HuH-7.5 (cell line): ENCODE measurements at places on chromosomes 5 and 9.
A peak's percentile ranks its signal among the peaks of the same experiment; 100 is the strongest.

GRCh38 chr5:63401436-63402046 lies 560.7 kb downstream of the HTR1A start:
- DNase-seq = peak; percentile 6

DNA sequence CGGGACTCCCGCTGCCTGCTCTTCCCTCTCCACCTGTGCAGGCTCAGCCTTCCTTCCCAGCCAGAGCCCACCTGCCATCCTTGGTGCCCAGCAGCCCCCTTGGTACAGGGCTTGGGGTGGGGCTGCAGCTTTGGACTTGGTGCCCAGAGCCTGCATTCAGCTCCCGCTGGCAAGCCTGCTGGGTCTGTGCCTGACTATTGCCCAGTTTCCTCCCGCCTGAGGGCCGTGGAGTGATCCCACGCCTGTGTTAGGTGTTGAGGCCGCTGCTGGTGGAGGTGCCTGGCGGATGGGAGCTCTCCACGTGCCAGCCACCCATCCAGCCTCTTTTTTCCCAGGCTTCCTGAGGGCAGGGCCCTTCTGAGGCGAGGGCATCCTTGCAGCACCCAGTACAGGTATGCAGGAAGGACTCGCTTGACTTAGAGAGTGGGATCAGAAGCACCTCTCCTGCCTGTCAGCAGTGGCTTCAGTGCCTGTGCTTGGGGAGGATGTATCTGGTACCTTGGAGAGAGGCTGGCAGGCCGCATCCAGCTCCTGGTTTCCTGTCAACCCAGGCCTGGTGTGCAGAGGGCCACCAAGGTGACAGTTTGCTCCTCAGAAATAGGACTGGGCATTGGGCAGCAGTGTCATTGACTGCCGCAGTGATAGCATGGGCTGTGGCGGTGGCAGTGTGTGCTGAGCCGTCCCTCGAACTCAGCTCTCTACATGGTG lies 7.8 kb downstream of the RXRA start:
- no peak for DNase-seq

- no peak for DNase-seq
These were observed 6.0 kb downstream of the CAMK4 start for GRCh38 chr5:111229871-111230810.

GRCh38 chr9:136149853-136150252 lies 31.2 kb upstream of the TMEM250 start:
- DNase-seq = no peak

DNA sequence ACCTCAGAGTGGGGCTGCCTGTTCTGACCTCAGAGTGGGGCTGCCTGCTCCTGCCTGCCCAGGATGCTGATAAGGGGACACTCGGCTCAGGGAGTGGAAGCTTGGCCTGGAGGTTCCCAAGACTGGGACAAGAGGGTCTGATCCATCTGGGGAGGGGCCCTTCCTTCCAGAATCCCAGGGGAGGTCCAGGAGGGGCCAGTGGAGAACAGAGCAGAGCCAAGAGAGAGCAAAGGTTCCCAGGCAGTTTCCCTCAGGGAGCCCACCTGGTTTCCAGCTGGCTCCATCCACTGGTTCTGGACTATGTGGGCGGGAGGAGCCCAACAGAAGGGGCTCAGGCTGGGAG lies 49.1 kb upstream of the RNU6ATAC start:
- DNase-seq = no peak

DNA sequence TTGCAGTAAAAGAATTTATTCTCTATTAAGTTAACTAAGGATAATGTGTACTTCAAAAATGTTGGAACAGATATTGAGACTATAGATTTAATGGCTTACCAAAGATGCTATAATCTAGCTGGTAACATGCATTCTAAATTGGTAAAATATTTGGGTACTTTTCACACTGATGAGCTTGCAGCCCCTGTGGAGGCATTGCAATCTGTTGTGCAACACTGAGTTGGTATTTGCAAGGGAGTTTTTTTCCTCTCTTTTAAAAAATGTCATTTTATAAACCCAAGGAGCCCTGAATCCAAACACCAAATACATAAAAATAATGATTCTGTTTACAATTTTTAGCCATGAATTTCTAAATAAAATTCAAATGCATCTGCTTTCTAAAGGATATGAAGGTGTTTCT lies 944.8 kb downstream of the DTWD2 start:
- no peak for DNase-seq

DNA sequence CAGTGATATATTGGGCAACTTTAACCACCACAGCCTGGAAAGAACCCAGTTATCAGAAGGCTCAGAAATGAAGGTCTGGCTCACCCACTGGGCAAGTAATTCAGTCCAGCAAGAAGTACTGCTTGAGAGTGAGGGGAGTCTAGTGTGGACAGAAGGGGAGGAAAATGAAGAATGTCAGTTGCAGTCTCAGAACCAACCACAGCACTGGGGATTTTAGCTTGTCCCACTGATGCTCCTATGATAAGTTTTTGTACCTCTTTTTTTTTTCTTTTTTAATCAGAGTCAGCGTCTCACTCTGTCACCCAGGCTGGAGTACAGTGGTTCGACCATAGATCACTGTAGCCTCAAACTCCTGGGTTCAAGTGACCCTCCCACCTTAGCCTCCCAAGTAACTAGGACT lies 9.4 kb upstream of the CD72 start:
- DNase-seq = no peak

DNA sequence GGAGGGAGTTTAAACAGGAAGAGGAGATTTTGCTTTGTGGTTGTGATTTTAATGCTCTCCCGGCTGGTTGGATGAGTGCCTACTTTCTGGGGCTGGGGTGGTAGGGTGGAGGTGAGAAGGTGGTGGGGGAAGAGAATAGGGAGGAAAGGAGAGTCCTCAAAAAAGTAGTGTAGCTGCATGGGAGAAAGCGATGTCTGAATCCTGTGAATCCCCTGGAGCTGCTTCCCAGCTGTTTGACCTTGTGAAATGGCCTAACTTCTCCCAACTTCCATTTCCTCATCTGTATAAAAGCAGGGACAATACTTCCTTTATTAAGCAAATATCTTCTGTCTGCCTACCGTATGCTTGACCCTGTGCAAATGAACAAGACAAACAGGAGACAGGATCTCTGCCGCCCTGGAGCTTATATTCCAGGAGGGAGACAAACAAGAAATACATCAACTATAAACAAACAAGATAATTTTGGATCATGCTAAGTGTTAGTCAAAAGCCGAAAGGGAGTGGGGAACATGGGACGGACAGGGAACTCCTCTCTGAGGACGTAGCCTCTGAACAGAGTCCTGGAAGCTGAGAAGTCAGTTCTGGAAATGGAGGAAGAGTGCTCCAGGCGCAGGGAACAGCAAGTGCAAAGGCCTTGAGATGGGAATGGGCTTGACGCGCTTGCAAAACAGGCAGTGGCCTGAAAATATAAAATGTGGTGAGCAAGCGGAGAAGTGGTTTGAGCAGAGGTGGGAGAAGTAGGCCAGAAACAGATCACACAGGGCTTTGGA lies 103.5 kb downstream of the SPRY4 start:
- DNase-seq = peak; percentile 41

DNA sequence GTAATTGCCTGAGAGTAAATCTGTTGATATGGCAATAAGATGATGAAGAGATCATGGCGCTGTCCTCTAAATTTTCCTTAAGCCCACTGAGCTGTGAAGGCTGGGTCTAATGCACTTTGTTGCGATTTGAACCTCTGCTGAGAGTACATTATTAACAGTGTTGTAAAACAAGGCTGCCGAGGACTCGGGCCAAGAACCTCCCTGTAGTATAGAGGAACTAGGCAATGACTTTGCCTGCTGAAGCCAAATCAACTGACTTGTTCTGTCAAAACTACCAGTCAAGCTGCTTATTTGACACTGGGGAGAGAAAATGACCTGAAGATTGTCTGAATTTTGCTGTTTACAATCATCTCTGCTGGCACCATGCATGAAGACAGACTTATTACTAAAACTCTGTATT lies 1154.7 kb downstream of the DTWD2 start:
- DNase-seq = no peak

GRCh38 chr9:136673975-136674785 lies 11.5 kb downstream of the EGFL7 start:
- DNase-seq = no peak

- DNase-seq = no peak
These were observed 29.1 kb upstream of the IRX2 start for GRCh38 chr5:2780421-2781171.
